ENCODE measurements at places on chromosomes 16 and 17.

DNA sequence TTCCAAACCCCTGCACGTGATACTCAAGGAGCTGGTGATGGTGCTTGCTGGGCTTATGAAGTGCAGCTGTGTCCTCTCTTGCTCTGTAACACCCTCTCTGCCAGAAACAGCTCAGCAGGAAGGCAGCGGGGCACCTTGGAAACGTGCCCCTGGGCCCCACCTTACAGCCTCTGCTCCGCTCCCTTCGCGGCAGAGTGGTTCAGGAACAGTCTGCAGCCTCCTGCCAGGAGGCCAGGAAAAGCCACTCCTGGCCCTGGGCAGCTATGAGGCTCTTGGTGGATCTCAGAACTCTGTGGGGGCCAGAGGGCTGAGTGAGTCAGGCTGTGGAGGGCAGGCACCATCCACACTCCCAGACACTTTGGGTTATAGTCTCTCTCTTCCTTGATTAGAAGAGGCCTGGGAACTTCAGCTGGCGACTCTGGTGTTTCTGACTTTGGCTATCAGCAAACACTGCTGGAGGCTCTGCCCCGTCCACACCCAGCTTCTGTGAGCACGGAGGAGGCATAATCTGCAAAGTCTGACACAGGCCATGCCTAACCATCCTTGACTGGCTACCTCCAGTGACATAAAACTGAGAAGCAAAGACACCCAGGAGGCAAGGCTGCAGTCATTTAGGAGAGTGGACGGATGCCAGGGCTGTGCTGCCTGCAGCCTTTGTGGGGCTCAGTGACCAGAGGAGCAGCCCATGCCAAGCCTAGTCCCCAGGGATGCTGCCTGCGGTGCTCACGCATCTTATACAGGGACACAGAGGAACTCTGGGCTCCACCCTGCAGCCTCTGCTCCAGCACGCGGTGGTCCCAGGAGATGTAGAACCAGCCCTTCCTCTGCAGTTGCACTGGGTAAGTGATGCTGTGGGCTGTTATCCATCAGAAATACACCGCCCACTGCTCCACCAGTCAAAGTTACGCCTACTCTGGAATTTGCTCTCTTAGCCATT is 65.3 kb downstream of the METRNL start:
- DNase-seq = no peak

GRCh38 chr17:68424203-68424602 is 33.1 kb downstream of the WIPI1 start:
- no peak for DNase-seq

GRCh38 chr17:65323049-65323448 is 185.9 kb downstream of the RGS9 start:
- DNase-seq = peak; percentile 32

GRCh38 chr17:47315451-47316266 is 8.1 kb upstream of the EFCAB13 start:
- peak; percentile 74 for DNase-seq

DNA sequence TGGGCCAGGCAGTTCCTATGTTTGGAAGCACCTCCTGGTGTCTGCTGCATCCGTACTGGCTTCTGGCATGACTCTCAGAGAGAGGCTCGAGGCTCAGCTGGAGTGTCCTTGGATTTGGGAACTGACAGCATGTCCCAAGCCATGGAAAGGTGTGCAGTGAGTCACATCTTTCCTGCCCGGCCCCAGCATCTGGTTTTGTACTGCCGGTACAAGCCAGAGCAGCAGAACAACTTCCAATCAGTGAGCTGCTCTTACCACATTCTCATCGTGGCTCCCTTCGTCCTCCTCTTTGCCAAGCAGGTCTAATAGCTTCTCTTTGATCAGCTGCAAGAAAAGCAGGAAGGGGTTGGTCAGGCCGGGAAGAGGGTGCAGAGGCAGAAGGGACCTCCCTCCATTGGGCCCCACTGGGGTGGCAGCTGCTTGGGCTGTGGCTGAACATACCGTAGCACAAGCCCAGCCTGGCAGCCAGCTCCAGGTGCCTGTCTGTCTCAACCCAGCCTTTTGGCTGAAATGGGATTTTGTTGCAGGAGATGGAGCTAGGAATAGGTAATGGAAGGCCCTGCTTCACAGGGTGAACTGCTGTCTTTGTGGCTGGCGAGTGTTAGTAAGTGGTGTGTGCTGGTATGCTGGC is 24.2 kb downstream of the SPACA3 start:
- DNase-seq = no peak

DNA sequence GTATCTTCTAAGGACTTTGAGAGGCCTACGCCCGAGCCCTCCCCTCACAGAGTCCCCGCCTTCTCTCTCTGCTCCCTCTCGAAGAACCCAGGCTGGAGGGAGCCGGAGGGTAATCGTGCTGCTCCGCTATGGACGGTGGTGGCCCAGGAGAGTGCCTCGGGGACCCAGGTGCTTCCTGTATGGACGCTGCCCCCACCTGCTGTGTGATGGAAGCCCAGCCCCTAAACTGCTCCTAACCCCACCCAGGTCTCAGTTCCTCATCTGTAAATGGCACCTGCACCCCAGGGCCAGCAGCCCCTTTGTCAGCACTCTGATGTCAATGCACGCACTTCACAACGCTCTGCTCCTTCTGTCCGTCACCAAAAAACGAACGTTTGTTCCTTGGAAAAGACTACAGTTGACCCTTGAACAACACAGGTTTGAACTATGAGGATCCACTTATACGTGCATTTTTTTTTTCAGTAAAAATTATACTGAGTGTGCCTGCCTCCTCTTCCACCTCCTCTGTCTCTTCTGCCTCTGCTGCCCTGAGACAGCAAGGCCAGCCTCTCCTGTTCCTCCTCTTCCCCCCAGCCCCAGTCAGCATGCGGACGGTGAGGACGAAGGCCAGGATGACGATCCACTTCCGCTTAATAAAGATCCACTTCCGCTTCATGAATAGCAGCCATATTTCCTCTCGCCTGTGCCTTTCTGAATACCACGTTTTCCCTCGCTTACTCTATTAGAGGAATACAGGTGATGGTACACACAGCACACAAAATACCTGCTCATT is 118.3 kb downstream of the BANP start:
- DNase-seq = no peak

- peak; percentile 54 for DNase-seq
Measured at GRCh38 chr16:58638148-58639036, 8.8 kb upstream of the CNOT1 start.

GRCh38 chr16:58850678-58851020 is 116.5 kb upstream of the GOT2 start:
- DNase-seq = no peak

- no peak for DNase-seq
Measured at GRCh38 chr16:69838489-69838888, 76.4 kb downstream of the WWP2 start.

DNA sequence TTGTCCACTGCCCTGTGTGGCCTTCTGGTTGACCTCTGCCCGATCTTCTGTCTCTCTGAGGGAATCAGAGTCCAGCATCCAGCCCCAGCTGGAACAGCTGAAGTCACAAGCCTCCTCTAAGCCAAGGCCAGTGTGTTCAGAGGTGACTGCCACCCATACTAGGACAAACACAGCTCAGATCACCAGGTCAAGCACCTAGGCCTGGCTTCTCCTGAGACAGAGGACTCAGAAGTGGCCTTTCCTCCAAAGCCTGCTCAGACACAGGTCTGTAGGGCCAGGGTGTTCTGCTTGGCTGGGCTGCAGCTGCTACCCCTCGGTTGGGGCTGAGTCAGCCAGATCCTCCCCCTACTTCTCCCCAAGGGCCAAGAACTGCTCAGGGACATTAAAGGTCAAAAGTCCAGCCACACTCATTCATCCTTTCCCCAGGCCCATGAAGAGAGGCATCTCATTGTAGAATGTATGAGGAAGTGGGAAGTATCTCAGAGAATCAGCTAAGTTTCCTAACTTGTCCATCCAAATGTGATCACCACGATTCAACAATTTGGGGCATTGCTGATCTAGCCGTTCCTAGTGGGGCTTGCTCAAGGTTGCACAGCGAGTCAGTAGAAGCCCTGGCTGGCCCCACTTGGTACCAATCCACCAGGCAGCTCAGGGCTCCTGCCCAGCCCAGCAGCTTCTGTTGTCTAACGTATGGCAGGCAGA is 7.6 kb downstream of the SLC46A1 start:
- no peak for DNase-seq

- DNase-seq = no peak
Measured at GRCh38 chr17:11554042-11554441, 44.2 kb upstream of the DNAH9 start.

DNA sequence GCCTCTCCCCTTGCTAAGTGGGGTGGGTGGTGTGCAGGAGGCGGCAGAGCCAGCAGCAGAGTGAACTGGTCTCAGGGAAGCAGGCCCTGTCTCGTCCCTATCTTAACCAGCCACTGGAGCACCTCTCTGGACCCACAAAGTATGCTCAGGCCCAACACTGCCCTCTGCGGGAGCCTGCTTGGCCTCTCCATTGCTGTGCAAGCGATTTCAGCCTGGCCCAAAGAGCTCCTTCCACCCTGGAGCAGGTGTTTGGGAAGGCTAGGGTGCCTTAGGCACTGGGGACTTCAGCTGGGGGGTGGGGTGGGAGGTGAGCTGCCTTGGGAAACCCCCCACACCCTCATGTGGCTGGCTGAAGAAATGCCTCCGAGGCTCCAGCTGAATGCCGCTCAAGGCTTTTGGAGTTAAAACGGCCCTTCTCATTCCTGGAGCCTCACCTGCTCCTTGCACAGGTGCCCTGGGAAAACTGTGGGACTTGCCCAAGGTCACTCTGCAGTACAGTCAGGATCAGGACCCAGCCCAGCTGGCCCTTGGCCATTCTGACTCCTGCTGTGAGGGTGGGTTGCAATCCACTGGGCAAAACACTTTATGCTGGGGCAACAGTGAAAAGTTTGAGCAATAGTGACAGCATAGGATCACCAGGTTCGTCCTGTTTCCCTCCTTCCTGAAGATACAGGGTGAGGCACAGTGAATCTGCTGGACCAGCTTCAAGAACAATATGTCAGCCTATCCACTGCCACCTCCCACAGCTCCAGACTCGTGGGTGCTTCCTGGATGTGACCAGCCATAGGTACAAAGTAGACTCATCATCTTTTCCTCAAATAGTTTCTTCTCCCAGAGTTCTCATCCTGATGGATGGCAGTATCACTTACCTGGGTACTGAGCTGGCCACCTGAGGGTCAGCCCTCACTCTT is 5.9 kb upstream of the UBE2O start:
- peak; percentile 57 for DNase-seq

Measured in HCT116 (cell line).